ENCODE measurements at places on chromosomes 1 and 21.

DNA sequence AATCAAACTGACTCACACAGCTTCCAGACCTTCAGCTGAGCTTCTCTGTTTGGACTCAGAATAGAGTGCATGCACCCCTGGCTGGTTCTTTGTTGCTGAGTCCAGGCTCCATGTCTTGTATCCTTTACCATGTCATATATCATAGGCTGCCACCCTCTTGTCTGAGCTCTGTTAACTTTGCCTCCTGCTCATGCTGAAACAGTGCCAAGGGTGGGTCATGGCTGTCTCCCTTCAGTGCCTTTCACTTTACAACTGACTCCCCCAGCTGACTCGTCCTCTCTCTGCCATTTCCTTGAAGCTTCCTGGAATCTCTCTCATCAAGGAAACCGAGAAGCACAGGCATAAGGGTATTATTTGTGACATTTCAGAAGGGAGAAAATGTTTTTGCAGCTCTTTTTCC, 885.3 kb downstream of the TTLL7 start:
- no peak for DNase-seq

GRCh38 chr1:220843481-220844011, 35.7 kb upstream of the HLX start:
- no peak for DNase-seq

DNA sequence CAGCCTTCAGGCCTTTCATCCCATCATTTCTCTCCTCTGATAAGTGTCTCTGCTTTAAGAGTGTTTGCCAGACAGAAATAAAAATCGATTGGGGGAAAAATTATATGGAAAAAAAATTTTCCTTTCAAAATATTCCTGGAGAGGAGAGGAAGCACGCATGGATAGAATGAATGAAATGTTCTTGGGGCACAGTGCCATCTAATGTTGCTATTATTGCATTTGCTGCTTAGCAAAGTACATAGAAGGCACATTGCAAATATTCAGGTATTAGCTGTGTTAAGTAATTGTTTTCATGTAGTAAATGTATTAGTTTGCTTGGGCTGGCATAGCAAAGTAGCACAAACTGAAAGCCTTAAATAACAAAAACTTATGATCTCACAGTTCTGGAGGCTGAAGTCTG, 18.1 kb downstream of the B3GALT5 start:
- DNase-seq = no peak

- DNase-seq = no peak
Observed at GRCh38 chr1:215119719-215120365, 37.3 kb downstream of the KCNK2 start.

DNA sequence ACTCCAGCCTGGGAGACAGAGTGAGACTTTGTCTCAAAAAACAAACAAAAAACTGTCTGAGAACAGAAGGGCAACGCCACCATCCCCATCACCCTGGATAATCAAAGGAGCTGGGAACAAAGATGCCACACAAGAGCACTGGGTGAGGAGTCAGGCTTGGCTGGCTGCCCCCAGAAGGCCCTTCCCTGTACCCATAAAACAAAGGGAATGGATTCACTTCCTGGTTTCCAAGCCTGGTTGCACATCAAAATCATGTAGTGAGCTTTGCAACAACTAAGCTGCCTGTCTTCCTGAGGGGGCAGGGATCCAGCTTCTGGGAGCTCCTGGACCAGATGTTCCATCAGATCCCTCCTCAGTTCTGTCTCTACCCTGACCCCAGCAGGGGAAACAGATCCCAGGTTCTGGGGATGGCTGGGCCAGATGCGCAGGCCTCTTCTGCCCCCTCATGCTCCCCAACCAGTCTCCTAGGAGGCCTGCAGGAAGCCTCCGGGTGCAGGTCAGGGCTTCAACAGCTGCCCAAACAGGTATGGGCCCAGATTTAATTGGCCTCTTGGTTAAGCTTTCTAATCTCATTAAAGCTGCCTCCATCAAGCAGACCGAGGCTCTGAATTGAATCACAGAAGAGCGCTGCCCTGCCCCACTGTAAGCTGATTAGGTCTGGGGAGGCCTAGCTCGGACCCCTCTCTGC, 97.8 kb downstream of the MRPL37 start:
- peak; percentile 69 for DNase-seq

DNA sequence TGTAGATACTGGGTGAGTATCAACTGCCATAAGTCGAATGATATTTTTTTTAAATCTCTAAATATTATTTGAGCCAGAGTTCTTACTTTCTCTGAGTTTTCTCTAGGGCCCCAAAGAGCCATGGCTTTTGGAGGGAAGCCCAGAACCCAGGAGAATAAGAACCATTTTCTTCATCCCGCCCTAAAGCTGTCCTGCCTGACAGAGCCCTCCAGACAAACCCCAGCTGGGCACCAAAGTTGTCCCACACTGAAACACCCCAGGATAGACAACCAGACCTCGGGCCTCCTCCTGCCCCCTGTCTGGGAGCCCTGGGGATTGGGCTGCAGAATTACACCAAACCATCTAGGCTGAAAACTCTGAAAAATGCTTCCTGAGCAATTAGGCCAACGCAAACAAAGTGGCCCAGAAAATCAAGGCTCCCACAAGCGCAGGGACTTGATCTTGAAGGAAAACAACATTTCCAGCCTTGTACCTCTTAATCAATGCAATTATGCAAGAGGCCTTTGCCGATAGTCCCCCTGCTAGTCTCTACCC, 113.1 kb downstream of the RRAGC start:
- DNase-seq = no peak

- no peak for DNase-seq
Observed at GRCh38 chr1:160910170-160910750, 25.3 kb upstream of the ITLN1 start.
